ENCODE measurements at places on chromosomes 3 and 15.
A peak's percentile ranks its signal among the peaks of the same experiment; 100 is the strongest.

DNA sequence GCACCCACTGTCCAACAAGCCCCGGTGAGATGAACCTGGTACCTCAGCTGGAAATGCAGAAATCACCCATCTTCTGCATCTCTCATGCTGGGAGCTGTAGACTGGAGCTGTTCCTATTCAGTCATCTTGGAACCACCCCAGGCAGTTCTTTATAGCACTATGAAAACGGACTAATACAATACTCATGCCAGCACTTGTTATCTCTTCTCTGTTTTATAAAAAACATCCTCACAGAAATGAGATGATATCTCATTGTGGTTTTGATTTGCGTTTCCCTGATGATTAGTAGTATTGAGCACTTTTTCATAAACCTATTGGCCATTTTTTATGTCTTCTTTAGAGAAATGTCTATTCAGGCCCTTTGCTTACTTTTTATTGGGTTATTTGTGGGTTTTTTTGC lies 156.2 kb upstream of the ARPP21 start:
- no peak for DNase-seq

- peak; percentile 85 for DNase-seq
These were observed 164.8 kb downstream of the AKAP13 start for GRCh38 chr15:85545185-85545584.

DNA sequence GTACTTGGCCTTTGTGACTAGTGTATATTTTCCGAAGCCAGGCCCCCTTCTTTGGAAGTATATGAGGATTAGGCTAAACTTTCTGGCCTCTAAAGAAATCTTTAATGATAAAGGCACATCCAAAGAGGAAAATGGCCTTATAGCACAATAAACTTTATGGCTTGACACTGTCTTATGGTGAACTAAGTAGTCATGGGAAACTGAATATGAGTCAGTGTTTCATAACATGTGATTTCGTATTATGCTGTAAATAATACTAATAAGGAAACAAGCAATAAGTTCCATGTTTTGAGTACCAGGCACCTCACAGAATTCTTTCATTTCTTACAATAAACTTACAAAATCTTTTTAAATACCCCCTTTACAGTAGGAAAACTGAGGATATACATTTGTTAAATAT lies 8.2 kb downstream of the ZPLD1 start:
- DNase-seq, result no peak

- no peak for DNase-seq
These were observed 4.8 kb upstream of the CASR start for GRCh38 chr3:122178711-122179110.

DNA sequence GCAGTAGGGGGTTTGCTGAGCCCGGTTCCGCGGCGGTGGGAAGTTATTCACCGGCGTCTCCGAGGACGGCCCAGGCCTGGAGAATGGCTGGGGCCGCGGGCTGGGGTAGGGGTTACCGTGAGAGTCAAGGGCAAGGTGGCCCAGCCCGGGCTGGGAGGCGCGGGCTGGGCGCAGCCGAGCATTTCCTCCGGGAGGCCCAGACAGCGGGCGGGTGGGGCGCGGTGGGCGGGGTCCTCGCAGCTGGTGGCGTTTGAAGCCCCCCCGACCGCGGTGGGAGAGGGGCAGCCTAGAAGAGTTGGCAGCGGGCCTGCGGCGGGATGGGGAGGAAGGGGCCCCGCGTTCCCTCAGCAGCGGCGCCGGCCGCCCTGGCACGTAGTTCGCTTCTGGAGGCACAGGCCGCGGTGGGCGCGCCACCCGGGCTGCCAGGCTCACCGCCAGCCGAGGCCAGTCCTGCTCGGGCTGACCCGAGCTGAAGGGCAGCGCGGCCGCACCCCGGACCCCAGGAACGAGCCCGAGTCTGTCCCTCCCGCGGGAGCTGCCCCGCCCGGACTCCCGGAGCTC lies 960 bp upstream of the KLF13 start:
- no peak for DNase-seq

GRCh38 chr3:81443958-81444357 lies 317.5 kb downstream of the GBE1 start:
- DNase-seq, result peak; percentile 85

GRCh38 chr3:190517687-190518086 lies 3.8 kb downstream of the IL1RAP start:
- peak; percentile 68 for DNase-seq

DNA sequence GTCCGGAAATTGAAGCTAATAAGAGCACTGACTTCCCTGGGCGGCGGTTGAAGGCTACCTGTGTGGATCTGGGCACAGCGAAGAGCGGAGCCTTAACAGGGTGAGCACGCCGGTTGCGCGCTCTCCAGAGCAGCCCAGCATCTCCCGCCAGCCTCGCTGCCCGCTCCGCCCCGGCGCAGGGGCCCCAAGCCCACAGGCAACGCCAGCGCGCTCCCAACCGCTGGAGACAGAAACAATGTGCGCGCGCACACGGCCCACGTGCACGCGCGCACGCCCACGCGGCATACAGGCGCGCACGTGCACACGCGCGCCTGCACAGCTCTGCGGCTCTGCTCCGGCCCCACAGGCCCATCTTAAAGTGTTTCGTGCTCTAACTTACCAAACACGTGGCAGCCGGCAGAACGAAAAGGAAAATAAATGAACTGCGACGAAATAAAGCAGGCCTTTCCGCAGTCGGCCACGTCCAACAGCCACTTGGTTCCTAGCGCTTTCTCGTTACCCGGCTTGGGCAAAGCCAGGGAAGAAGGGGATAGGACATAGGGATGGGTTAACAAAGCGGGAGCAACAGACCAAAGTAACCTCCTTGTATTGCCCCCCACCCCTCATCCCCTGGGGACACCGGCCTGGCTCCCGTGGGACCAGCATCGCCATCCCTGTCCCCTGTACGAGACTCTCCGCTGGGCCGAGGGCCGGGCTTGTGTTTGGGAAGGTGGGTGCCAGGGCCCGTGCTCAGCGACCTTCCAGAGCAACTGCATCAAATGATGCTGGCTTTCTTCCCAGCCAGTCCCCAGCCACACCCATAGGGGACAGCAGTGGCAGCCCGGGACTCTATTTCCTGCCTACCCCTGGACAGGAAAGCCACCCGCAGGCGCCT lies 203.7 kb downstream of the ABHD5 start:
- peak; percentile 91 for DNase-seq

GRCh38 chr3:52176180-52176752 lies 21.7 kb upstream of the ALAS1 start:
- no peak for DNase-seq

GRCh38 chr15:57861034-57861638 lies 154.6 kb downstream of the POLR2M start:
- peak; percentile 87 for DNase-seq

- no peak for DNase-seq
These were observed 30.3 kb downstream of the CPN2 start for GRCh38 chr3:194320744-194321243.

DNA sequence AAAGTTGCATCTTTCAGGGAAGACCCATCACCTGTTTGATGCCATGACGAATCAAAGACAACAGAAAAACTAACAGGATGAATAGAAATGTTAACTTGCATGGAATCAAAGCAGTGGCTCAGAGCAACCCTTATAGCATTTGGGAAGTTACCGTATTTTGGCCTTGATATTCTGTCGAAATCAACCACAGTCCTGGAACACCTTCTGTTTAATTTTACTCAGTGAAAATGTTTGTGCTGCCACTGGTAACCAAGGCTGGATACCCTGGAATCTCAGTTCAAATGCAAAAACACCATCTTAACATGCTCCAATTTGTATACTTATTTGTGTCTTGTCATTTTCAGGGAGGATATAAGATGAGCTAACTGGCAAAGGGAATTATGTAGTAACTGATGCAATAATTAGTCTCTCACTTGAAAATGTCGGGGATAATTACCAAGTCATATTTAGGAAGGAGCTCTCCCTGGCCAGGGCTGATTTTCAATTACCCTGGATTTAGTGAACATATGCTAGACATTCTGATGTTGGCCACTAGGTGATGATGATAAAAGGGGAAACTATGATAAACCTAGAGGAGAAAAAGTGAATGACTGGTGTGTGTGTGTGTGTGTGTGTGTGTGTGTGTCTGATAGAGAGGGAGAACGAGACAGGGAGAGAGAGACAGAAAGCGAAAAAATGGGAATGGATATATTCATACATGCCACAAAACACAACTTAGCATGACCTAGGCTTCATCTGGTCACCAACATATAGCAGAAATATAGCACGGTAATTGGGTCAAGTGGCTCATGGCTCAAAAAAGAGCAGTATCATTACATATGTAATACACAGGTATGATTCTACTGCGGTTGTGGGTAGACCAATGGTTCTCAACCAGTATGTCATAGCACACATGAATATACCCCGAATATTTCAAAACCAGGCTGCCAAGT lies 19.0 kb upstream of the PRICKLE2 start:
- peak; percentile 25 for DNase-seq

- no peak for DNase-seq
These were observed 167.7 kb downstream of the BCHE start for GRCh38 chr3:165669504-165669903.

- DNase-seq, result no peak
These were observed 1.7 kb downstream of the SEMA3B start for GRCh38 chr3:50270422-50271224.

DNA sequence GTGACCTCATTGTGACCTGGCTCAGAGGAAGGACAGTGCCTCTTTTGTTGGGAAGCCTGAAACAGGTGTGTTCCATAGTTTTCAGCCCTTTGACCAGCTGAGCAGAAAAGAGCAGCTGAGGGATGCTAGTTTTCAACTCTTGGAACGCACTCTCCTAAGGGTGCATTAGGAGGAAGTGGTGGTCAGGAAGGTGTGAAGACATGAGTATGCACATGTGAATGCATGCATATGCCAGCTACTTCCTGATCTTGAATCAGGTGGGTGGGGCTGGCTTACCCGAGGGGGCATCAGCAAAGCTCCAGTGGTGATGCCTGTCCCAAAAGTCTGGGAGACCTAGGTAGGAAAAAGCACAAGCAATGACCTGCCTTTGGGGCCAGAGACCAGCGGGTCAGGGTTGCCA lies 23.3 kb upstream of the CEMIP start:
- no peak for DNase-seq

DNA sequence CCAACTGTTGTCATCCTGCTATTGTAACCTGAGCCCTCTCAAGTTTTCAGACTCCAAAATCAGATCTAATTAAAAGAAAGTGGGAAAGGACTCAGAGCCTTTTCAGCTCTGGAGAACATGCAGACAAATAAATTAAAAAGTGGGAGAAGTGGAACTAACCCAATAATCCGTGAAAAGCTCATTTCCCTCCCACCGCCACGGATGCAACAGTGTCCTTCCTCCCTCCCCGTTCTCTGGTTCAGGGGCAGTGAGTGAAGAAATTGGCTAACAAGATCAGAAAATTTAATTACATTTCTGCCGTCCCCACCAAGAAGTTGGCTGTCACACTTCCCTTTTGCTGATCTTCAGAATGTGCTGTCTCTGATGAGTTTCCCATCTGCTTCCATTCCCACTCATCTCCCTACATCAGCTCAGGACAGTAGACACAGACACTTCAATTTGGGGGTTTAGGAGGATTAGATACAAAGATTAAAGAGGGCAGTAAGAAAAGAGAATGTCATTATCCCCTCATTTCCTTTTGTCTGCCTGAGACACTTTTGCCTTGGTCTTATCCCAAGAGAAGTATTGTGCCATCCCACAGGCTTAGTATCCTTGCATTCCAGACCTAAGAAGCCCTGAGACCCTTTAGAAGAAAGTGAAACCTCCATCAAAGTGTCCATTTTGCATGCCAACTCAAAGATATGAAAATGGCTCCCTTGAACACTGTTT lies 335.7 kb upstream of the PPP2R3A start:
- no peak for DNase-seq

GRCh38 chr15:23647421-23648370 lies at the start of gene MAGEL2:
Gene MAGEL2 (minus strand): TSS chr15:23647867. CDS start chr15:23647742, 125 bp downstream.
- DNase-seq, result no peak

DNA sequence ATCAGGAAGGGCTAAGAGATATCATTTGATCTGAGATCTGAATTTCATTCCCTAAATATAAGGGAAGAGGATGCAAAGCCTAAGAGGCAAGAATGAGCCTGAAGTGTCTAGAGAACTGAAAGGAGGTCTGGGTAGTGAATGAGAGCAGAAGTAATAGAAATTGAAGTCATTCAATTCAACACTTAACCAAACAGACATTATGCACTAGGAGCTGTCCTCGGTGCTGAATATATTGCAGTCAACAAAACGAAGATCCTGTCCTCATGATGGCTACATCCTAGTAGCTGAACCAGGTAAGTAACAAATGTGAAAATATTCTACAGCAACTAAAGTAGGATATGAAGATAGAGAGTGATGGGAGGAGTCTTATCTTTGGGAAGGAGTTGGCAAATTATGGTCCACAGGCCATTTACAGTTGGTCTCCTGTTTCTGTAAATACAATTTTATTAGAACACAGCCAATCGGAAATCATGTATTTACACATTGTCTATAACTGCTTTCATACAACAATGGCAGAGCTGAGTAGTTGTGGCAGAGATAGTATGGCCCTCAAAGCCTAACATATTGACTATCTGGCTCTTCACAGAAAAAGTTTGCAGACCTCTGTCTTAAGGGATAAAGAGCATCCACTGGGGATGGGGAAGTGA lies 192.9 kb upstream of the CADPS start:
- peak; percentile 65 for DNase-seq

DNA sequence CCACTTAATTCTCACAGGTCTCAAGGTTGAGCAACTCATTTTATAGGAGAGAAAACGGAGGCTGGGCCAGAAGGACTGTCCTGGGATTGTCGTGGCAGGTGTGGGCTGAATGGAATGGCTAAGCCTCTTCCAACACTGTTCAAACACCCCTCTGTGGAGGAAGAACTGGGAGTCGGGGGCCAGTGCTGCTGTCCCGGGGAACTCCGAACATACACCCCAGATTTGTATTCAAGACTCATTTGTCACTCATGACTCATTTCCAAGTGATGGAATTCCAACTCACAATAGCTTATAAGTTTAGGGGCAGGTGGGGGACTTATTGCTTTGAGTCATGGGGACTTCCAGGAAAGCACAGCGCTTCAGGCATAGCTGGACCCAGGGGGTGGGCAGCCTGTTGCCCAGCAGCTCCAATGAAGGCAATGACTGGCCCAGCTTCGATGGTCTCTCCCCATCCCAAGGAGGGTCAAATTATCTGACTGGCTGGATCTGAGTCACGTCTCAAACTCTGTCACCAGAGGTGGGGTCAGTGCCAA lies 72.5 kb downstream of the TM2D3 start:
- DNase-seq, result no peak

GRCh38 chr3:158086776-158087175 lies 19.4 kb downstream of the SHOX2 start:
- no peak for DNase-seq

DNA sequence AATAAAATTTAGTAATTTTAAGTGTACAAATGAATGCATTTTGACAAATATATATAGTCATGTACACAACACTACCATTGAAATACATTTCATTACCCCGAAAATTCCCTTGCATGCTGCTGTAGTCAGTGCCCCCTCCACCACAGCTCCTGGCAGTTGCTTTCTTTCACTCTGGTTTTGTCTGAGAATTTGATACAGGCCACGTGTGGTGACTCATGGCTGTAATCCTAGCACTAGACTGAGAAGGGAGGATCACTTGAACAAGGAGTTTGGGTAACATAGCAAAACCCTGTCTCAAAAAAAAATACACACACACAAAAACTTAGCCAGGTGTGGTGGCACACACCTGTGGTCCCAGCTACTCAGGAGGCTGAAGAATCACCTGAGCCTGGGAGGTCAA lies 65.4 kb downstream of the TFRC start:
- DNase-seq, result peak; percentile 85

- DNase-seq, result no peak
These were observed 61.0 kb downstream of the BFSP2 start for GRCh38 chr3:133460809-133461208.

- peak; percentile 68 for DNase-seq
These were observed 36.0 kb downstream of the MNS1 start for GRCh38 chr15:56428821-56429458.

All from adipocyte (in vitro differentiated cells).